ENCODE measurements at places on chromosomes 1 and 21.

GRCh38 chr1:175433532-175434282, 241.1 kb upstream of the KIAA0040 start:
- DNase-seq, result no peak

- no peak for DNase-seq
Measured at GRCh38 chr1:219159946-219160645, 13.6 kb upstream of the LYPLAL1 start.

GRCh38 chr1:7500381-7501083, 270.6 kb upstream of the VAMP3 start:
- DNase-seq, result no peak

DNA sequence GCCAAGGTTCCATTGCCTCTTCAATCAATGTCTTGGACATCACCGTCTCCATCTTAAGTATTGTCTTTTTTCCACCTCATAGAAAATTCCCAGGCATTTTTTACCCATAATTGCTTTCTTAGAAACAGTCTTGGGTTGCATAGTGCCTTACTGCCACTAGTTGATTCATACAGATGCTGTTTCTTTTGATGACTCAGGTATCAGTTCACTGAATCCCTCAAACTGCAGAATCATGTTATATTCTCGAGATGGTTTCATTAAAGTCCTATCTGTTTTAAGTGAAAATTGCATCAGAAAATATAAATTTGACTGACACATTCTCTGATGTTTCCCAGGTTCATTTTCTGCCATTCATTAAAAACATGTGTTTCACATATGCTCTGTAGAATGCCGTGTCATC, 1489.1 kb downstream of the BRINP3 start:
- no peak for DNase-seq

DNA sequence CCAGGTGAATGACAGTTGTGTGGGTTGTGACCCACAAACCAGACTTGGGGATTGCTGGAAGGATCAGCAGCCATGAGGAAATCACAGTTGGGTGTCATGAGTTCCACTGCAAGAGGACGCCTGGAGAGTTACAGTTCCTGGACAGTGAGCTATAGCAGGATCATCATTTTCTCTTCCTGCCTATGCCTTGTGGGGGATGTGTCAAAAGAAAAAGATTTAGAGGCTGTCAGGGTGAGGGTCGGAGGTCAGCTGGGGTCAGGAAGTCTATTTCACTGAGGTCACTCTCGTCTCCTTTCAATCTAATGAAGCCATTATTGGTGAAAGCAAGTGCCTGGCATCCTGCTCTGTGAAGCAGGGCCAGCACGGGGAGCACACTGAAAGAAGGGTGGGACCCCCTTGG, 7.0 kb upstream of the LIN28A start:
- no peak for DNase-seq

GRCh38 chr1:157241185-157241538, 103.0 kb upstream of the ETV3 start:
- no peak for DNase-seq

DNA sequence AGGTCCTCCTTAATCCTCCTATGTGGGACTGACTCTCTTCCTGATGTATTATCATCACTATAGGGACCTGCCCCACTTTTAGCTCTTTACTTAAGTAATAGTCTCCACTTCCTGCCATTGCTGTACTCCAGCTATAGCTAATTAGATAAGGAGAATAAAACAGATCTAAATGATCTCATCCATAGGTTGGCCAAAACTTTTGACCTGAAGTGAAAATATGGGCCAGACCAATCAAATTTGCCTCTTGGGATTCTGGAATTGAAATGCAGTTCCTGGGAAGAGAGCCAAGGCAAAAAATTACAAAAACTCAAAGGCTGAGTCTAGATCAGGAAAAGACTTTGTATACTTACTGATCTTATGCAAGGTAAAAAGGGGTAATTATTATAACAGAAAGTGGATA, 36.1 kb upstream of the PDE4B start:
- DNase-seq, result no peak

DNA sequence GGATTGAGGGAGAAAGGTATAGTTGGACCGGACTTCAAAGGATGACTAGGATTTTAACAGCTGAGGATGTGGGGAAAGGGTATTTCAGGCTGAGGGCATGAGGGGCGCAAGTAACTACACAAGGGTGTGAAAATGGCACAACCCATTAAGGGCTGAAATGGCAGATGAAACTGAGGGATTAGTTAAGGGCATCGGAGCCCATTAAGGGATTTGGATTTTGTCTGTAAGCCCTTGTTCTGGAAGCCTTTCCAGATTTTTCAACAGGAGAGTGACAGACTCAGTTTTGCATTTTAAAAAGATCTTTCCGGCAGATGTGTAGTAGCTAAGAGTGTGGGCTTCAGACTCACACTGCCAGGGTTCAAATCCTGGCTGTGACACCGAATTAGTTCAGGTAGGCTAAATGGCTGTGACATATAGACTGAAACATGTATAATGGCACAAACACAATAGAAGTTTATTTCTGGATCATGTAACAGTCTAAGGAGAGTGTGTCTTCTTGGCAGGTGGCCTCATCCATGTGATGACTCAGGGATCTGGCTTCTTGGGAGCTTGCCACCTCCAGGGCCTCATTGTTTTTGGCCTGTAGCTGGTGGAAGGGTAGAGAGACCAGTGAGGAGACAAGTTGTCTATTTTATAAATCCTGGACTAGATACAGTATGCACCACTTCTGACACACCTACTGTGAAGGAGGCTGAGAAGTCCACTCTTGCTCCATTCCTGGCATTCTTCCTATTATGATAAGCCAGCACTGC, 49.6 kb downstream of the UBE2T start:
- DNase-seq, result no peak

- DNase-seq, result no peak
Measured at GRCh38 chr1:12098786-12099185, 35.7 kb downstream of the TNFRSF8 start.

- DNase-seq, result no peak
Measured at GRCh38 chr1:916173-917075, 7.3 kb upstream of the SAMD11 start.

DNA sequence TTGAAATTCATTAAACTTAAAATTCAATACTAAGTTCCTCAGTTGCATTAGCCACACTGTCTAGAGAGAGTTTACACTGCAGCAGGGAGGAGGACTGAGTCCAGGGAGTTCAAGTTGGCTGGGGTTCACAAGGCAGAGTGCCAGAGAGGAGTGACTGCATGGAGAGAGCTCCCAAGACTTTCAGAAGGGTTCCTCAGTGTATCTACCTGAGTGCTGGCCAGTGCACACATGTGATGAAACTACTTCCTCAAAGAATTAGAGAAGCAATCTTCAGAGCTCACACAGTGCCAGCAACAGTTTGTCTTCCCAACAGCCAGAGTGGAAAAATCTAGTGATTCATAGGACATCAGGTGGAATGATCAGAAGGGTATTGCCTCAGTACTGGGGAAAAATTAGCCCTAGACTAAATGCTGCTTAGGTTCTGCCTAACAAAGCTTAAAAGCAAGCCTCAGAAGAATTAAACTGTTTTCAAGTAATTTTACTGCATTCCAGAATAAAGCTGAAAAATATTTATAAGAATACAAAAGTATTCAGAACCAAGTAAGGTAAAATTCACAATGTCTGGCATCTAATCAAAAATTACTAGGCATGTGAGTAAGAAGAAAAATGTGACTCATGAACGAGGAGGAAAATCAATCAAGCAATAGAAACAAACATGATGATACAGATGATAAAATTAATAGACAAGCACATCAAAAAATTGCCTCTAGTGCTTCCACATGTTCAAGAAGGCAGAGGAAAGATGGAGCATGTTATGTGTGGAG, 10.4 kb upstream of the WNT3A start:
- DNase-seq, result no peak

DNA sequence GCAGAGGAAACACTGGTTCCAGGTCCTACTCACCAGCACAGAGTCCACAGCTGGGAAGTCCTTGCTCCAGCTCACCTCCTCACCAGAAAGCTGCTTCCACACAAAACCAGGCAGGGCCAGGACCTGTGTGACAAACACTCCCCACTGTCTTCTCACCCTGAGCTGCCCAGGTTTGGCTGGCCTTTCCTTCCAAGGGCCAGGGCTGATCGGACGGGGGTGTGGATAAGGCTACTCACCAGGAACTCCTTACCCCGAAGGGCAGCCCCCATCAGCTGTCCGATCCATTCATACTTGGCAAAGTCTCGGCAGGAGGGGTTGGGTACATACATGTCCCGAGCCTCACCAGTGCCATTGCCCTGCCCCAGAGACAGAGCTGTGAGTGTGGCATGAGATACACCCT, 5.4 kb downstream of the HECTD3 start:
- DNase-seq, result no peak

- DNase-seq, result no peak
Measured at GRCh38 chr1:102742426-102742825, 365.9 kb downstream of the COL11A1 start.

GRCh38 chr1:93680420-93681100, 1.1 kb downstream of the BCAR3 start:
- no peak for DNase-seq

DNA sequence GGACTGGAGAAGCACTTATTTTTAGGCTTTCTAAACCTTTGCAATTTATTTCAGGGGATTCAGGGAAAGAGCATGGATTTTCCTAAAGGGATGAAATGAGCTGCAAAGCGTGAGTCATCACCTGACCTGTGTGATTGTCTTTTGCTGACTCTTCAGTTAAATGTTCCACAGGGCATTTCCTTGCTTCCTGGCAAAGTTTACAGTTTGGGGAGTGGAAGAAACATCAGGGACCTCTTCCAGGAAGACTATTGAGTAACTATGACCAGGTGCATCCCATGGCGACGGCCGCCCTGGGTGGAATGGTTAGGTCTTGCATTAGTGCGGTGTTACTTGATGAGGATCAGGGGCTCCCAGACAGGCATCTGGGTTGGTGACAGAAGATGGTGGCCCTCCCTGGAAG, 79.5 kb upstream of the SIPA1L2 start:
- DNase-seq, result no peak

DNA sequence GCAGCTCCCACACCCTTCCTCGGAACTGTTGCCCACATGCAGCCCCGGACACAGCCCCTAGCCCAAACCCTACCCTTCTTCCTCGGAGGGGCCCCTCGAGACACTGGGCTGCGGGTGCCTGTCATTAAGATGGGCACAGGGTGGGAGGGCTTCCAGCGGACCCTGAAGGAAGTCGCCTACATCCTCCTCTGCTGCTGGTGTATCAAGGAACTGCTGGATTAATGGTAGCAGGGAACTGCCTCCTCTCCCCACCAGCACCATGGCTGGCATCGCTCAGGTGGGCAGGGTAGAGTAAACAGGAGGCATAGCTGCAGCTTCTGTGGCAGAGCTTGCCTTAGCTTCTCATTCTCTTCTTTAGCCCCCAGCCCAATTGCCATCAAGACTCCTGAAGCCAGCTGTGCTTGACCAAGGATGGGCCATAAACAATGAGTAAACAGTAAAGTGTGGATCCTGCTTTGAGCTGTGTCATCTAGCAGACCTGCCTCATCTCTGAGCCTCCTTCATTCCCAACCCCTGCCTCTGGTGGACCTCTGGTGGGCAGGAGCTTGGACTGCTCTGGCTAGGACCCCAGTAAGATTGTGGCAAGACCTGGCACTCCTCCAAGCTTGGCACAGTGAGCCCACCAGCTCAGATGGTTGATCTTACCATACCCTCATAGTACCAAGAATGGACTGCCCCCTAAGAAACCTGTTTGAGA, at the start of gene LENEP:
Gene LENEP, plus strand, starts transcription at position 15 of the 697 bp plus-strand sequence. Its CDS starts 22 bp downstream, at position 37.
- DNase-seq, result no peak

DNA sequence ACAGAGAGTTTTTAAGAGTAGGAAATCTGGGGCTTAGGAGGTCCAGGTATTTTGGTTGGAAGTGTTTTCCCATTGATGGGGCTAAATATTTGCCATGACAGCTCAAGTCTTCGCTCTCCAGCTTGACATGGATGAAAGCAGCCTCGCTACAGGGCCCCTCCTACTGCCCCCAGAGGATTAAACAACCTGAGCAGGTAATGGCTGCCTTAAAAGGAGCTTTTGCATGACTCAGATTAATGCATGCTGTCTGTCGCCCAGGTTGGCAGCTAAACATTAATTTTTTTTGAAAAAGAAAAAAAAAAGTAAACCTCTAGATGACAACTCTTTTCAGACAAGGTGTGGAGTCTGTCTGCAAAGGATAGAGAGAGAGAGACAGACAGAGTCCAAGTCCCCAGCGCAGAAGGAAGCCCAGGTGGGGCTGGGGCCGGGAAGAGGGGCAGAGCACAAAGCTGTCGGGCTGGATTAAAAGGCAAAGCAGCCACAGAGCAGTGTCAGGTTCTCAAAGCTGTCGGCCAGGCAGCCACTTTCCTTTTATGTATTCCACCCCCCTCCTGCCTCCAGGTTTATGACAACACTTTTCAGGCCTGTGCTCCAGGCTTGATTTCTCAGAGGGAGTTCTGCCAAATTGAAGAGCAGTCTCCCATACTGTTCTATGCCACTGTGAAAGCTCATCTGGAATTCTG, 127.9 kb downstream of the CLIC6 start:
- DNase-seq, result no peak

DNA sequence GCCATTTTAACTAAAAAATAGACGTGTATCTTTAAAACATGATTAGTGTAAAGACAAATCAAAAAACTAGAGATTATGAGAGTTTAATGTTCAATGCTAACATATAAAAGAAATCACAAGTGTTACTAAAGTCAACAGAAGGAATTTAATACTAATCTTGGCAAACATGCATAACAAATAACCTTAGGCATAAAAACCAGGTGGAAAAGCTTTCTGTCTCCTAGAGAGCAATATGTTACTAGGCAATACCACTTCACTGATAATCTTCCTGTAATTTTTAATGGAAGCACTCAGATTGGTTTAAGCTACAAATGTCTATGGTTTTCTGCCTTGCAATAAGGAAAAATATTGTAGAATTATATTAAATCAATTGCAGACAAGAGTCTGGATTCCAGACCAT, 121.9 kb downstream of the NME7 start:
- DNase-seq, result no peak

DNA sequence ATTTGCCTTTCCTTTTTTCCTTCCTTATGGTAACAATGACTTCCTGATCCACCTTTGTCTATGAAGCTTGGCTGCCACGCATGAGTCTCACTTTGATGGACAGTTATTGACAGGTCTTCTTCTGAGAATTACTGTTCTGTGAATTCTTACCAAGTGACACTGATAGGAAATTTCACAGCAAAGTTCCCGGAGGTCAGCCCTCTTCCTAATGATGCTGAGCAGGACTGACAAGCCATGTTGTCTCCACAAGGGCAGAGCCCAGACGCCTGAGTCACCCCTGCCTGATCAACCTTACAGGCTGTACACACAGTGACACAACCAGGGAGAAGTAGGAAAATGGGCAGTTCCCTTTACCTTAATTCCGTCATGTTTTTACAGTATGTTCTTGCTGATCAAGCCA, 44.2 kb downstream of the ZC3H11B start:
- DNase-seq, result no peak

DNA sequence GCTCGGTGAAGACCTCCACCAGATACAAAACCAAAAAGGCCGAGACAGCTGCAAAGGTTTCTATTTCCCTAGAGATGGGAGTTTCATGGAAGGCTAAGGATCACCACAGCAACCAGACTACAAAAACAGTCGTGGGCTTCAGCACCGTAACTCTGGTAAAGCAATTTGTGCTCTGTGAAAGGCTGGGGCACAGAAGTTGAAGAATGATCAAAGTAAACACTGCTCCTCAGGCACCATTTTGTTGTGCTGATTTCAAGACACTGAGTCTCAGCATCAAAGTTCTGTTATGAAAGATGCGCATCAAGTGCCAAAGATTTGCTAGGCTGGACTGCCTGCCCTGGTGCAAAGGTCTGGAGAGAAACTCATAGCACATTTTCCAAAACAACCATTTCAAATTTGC, 116.2 kb downstream of the TGFBR3 start:
- DNase-seq, result no peak

- no peak for DNase-seq
Measured at GRCh38 chr1:149846042-149846441, 53.3 kb upstream of the BOLA1 start.

- DNase-seq, result no peak
Measured at GRCh38 chr1:87682565-87682964, 353.9 kb downstream of the LMO4 start.
